ENCODE measurements at places on chromosomes 2 and 18.

GRCh38 chr2:151150331-151151320 is 111.0 kb downstream of the RBM43 start:
- H3K4me3 ChIP-seq, result no peak overlapping the region
- no peak for DNase-seq
- H3K27me3 ChIP-seq, result no peaks in the 10 kb centered on the region
- H3K36me3 ChIP-seq, result no peaks in the 10 kb centered on the region
- no peak overlapping the region for H3K27ac ChIP-seq

- no peak overlapping the region for H3K4me3 ChIP-seq
- H3K36me3 ChIP-seq, result no peaks in the 10 kb centered on the region
- H3K27ac ChIP-seq, result no peak overlapping the region
- H3K4me1 ChIP-seq, result no peaks in the 10 kb centered on the region
- DNase-seq, result no peak
These were observed 344.5 kb upstream of the LRRTM4 start for GRCh38 chr2:77866661-77867060.

- no peak for DNase-seq
- H3K4me3 ChIP-seq, result no peak overlapping the region
- H3K27me3 ChIP-seq, result no peaks in the 10 kb centered on the region
- H3K4me1 ChIP-seq, result no peaks in the 10 kb centered on the region
- no peak overlapping the region for H3K27ac ChIP-seq
These were observed 27.1 kb downstream of the NABP1 start for GRCh38 chr2:191705084-191705483.

GRCh38 chr2:222283634-222284033 is 15.2 kb downstream of the PAX3 start:
- DNase-seq, result no peak
- H3K4me3 ChIP-seq, result no peak overlapping the region
- no peaks in the 10 kb centered on the region for H3K4me1 ChIP-seq
- peaks cover 29% of the 10 kb centered on the region for H3K27me3 ChIP-seq
- no peak overlapping the region for H3K27ac ChIP-seq
- no peaks in the 10 kb centered on the region for H3K36me3 ChIP-seq

- no peak for DNase-seq
- no peaks in the 10 kb centered on the region for H3K4me1 ChIP-seq
These were observed 223.8 kb downstream of the ATAD2B start for GRCh38 chr2:23703037-23703582.

DNA sequence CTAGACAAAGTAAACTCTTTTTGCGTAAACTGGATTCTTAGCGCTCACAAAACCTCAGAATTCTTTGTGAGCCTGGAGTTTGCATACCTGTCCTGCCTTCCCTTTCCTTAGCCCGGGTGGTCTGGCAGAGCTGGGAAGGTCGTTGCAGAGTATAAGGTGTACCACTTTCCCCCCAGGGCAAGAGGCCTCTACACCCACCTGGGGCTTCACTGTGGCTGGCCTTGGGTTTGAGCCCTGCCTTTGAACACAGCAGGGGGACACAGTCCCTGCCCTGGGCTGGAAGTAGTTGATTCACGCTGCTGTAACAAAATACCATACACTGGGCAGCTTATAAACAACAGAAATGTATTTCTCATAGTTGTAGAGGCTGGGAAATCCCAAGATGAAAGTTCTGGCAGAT is 133.9 kb downstream of the B3GNT2 start:
- H3K27ac ChIP-seq, result no peak overlapping the region
- no peak overlapping the region for H3K4me3 ChIP-seq
- DNase-seq, result no peak
- H3K36me3 ChIP-seq, result no peaks in the 10 kb centered on the region

- no peaks in the 10 kb centered on the region for H3K27me3 ChIP-seq
- no peak overlapping the region for H3K4me3 ChIP-seq
- H3K36me3 ChIP-seq, result peaks cover 8% of the 10 kb centered on the region
These were observed 18.0 kb downstream of the PARD6G start for GRCh38 chr18:80229363-80229762.

- H3K27ac ChIP-seq, result no peak overlapping the region
- H3K4me1 ChIP-seq, result peaks cover 7% of the 10 kb centered on the region
- no peak for DNase-seq
- peaks cover 2% of the 10 kb centered on the region for H3K27me3 ChIP-seq
- H3K4me3 ChIP-seq, result no peak overlapping the region
These were observed 272.5 kb downstream of the DYSF start for GRCh38 chr2:71725836-71726235.

GRCh38 chr2:162520959-162521358 is 177.0 kb downstream of the GCA start:
- H3K36me3 ChIP-seq, result no peaks in the 10 kb centered on the region
- H3K4me3 ChIP-seq, result no peak overlapping the region
- no peak overlapping the region for H3K27ac ChIP-seq
- H3K4me1 ChIP-seq, result no peaks in the 10 kb centered on the region
- no peak for DNase-seq

GRCh38 chr2:85790499-85791188 is 36.9 kb downstream of the ATOH8 start:
- no peak overlapping the region for H3K27ac ChIP-seq
- H3K36me3 ChIP-seq, result no peaks in the 10 kb centered on the region
- no peak for DNase-seq
- H3K27me3 ChIP-seq, result peaks cover 31% of the 10 kb centered on the region
- no peak overlapping the region for H3K4me3 ChIP-seq

GRCh38 chr2:12881952-12882351 is 165.2 kb downstream of the TRIB2 start:
- H3K36me3 ChIP-seq, result no peaks in the 10 kb centered on the region
- H3K4me3 ChIP-seq, result no peak overlapping the region
- DNase-seq, result no peak
- H3K4me1 ChIP-seq, result peaks cover 5% of the 10 kb centered on the region

- H3K27me3 ChIP-seq, result no peaks in the 10 kb centered on the region
- DNase-seq, result no peak
- no peaks in the 10 kb centered on the region for H3K36me3 ChIP-seq
- no peaks in the 10 kb centered on the region for H3K4me1 ChIP-seq
- no peak overlapping the region for H3K4me3 ChIP-seq
These were observed 114.9 kb downstream of the GALNT13 start for GRCh38 chr2:153986488-153987229.
